Fibroblast of pulmonary artery (primary cell): ENCODE measurements at places on chromosomes 12 and 14.

DNA sequence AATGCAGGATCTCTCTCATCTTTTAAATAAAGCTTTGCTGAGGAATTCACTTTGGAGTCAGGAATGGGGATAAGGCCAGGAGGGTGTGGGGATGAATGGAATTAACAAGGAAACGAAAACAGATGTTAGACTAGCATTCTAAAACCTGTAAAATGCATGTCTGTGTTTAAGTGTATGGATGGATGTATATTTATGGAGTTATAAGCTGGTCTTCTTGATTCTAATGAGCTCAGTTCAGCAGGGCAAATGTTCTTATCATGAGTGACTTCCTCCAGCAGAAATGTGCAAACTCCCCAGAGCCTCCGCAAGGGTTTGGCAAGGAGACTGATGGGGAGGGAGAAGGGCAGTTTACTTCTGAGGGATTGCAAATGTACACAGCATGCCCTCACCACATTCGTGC lies 149.1 kb downstream of the NTF3 start:
- peak; percentile 22 for DNase-seq

DNA sequence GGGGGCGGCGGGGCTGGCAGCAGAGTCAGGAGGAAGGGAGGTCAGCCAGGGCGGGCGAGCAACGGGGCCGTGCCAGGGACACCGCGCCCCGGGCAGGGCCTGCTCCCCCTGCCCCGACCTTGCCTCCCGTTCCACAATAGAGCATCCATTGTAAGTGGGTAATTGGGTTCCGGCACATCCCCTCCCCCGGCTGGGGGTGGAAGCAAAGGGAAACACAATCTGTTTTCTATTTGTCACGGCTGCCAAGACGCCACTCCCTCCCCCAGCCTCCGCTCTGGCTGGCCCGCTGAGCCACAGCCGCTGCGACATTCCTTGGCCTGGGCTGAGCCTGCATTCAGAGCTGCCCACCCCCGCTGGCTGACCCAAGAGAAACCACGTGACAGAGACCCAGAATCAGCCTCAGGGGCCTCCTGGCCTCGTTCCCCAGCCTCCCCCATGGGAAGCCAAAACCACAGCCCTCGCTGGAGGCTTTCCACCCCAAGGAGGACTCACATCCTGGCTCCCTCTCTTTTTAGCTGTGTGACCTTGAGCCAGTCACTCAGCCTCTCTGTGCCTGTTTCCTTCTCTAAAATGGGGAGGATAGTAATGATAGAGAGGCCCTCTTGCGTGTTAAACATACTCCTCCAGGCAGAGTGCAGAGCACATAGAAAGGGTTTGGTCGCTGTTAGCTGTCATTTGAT lies 117.6 kb downstream of the SCARB1 start:
- peak; percentile 98 for DNase-seq

DNA sequence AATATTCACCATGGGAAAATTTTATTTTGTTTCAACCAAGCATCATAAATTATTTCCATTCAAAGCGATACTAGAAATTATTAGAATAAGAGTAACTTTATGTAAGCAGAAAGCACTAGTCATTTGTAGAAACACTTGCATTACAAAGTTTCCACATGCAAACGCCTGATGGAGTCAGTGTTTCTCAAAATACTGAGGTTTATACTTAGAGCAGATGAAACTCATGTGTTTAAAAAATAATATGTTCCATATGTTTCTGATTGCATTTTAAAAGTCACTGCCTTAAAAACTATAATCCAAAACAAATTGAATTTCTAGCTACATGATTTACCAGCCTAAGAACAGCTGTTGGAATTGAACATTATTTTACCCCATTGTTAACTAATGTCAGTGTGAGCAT lies 1246.4 kb downstream of the SLC16A7 start:
- DNase-seq: no peak

GRCh38 chr12:98999559-98999958 lies 354.5 kb downstream of the APAF1 start:
- no peak for DNase-seq

DNA sequence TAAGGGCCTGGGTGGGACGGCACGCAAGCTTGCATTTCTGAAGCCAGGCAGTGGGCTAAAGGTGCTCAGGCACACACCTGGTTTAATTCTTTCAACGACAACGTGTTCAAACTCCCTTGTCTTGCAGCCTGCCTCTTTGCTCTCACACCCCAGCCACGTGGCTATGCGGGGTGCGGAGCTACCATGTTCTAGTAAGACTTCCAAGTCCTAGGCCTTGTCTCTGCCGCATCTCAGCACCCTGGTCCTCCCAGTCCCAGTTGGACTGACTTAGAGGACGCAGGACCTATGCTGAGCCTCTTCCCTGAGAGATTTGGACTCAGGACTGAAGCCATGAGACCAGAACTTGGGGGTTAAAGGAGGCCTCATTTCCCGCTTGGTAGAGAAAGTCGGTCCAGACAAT lies 62.2 kb downstream of the CLMN start:
- no peak for DNase-seq

GRCh38 chr12:40146800-40147797 lies 41.2 kb upstream of the SLC2A13 start:
- DNase-seq: no peak

- DNase-seq: no peak
Observed at GRCh38 chr14:22500525-22500924, 88.5 kb downstream of the DAD1 start.

DNA sequence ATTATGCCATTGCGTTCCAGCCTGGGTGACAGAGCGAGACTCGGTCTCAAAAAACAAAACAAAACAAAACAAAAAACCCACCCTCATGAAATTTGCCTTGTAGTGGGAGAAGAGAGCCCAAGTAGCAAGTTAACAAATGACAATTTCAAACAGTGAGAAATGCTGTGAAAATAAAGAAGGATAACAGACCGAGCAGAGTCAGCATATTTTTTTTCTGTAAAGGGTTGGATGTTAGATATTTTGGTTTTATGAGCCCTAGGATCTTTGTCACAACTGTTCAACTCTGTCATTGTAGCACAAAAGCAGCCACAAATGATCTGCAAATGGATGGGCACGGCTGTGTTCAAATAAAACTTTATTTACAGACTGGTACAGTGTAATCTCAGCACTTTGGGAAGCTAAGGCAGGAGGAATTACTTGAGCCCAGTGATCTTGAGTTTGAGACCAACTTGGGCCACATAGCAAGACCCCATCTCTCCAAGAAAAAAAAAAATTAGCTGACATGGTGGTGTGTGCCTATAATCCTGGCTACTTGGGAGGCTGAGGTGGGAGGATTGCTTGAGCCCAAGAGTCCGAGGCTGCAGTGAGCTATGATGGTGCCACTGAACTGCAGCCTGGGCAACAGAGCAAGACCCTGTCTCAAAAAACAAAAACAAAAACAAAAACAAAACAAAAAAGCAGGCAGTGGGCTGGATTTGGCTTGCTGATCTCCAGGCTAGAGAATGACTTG lies 117.1 kb downstream of the PTPN11 start:
- no peak for DNase-seq

GRCh38 chr14:88089445-88089844 lies 84.5 kb downstream of the GPR65 start:
- no peak for DNase-seq

DNA sequence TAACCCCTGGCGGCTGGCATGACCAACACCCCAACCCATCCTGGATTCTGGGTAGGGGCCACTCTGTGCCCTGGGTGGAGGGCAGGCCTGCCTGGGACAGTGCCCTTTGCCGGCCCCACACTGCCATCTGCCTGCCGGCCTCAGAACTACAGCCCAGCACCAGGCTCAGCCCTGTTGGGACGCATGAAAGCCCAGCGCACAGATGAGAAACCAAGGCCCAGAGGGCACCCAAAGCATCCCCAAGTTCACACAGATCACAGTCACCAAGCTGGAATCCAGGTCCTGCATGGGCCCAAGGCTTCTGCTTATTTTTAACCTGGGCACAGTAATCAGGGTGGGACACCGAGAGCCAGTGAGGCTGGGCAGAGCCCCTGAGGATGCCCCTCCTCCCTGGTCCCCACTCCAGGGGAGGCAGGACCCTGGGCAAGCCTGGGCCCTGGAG lies 26.2 kb downstream of the RFLNA start:
- DNase-seq: peak; percentile 50

- no peak for DNase-seq
Observed at GRCh38 chr14:104682107-104682593, 7.3 kb upstream of the INF2 start.

GRCh38 chr14:33457617-33458016 lies 493.3 kb downstream of the EGLN3 start:
- DNase-seq: no peak

GRCh38 chr12:104796475-104796862 lies 161.6 kb downstream of the SLC41A2 start:
- DNase-seq: no peak

DNA sequence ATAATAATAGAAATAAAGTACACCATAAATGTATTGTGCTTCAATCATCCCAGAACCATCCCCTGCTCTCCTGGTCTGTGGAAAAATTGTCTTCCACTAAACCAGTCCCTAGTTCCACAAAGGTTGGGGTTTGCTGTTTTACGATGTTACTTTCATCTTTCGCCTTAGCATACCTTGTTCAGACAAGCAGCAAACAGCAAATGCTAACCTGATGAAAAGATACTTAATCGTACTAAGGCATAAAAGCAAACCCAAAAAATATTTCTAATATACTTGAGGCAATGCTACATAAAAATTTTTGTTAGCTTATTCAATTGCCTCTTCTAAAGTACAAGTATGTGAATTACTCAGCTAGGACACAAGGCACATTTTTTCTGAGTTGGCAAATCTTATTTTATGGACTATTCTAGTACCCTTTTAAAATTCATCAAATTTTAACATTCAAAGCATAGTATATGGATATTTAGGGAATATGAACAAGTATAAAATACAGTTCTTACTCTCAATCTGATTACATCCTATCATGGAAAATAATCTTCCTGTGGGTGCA lies 97.1 kb upstream of the PLEKHG7 start:
- no peak for DNase-seq

- DNase-seq: no peak
Observed at GRCh38 chr12:123245678-123246077, 12.4 kb downstream of the MTRFR start.

GRCh38 chr14:21168055-21168454 lies 12.2 kb upstream of the OR5AU1 start:
- DNase-seq: no peak

GRCh38 chr12:93019975-93020630 lies 91.0 kb upstream of the EEA1 start:
- DNase-seq: no peak

DNA sequence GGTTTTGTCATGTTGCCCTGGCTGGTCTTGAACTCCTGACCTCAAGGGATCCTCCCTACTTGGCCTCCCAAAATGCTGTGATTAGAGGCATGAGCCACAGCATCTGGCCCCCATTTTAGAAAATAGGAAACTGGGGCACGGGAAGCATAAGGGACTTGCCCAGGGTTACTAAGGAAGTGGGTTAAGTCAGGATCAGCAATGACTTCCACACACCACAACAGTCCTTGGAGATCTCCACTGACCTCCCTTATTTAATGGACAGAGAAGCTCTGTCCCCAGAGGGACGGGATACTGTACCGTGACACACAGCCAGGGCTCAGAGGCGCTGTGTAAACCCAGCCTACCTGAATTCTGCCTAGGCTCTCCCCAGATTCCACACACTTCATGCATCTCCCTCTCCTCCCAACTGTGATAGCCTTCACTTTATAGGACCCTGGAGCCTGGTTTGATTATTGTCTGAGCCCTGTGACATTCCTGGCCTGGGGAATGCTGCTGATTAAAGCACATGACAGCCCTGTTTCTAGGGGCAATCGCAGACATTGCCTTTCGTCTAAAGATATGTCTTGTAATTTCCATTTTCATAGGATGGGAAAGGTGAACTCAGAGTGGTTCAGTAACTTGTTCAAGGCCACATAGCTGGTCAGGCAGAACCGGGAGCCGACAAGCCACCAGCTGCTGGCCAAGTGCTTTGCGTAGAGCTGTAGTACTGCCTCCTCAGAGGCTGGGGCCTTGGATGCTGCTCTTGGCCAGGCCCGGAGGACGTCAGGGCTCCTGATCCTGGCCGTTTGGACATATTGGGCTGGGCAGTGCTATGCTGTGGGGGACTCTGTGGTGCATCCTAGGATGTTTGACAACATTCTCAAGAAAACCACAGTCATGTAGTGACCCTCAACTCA lies 20.8 kb downstream of the SERPINA1 start:
- no peak for DNase-seq
